ENCODE measurements at places on chromosomes 4 and X. TPM values are rescaled to one million over a fixed set of nuclear protein-coding genes. Genes with fewer than 3 reads are reported as not detected.

- H3K4me3 ChIP-seq: peak within 1 kb of the TSS; percentile 65
- DNase-seq: peak; percentile 91
- H3K4me1 ChIP-seq: no peaks in the 10 kb centered on the region
Observed at GRCh38 chrX:154762537-154763296, at the start of gene DKC1. DKC1 (plus strand) TSS chrX:154762864; CDS start chrX:154762966, 102 bp downstream.

Gene VSIG4
- 63.3 TPM for total RNA-seq

Gene DIPK2B
- 65.5 TPM for total RNA-seq

- no peak overlapping the region for H3K27ac ChIP-seq
- H3K4me1 ChIP-seq: no peaks in the 10 kb centered on the region
- no peak for DNase-seq
- no peak overlapping the region for H3K4me3 ChIP-seq
- H3K27me3 ChIP-seq: no peaks in the 10 kb centered on the region
Observed at GRCh38 chr4:120447774-120448173, 381.1 kb upstream of the MAD2L1 start.

DNA sequence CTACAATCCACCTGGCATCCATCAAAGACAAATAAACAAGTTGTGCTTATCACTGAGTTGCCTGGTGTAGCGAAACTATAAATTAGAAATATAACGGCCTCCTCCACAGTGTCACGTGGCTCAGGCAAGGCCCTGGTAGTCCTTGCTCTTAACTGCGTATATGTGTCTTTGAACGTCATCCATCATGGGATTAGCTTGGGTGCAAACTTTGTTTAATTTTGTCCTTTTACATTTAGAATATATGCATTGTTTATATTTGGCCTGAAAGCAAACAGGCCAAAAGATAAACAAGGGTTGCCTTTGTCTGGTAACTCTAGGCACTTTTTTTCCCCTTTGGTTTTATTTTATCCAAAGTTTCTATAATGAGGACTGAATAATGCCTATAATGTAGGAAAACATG, 184.9 kb downstream of the KIT start:
- peak overlapping the region; percentile 33 for H3K27ac ChIP-seq
- H3K27me3 ChIP-seq: no peaks in the 10 kb centered on the region
- H3K4me3 ChIP-seq: no peak overlapping the region
- DNase-seq: no peak

- H3K4me3 ChIP-seq: no peak overlapping the region
- no peaks in the 10 kb centered on the region for H3K27me3 ChIP-seq
- DNase-seq: no peak
- no peak overlapping the region for H3K27ac ChIP-seq
- no peaks in the 10 kb centered on the region for H3K36me3 ChIP-seq
Observed at GRCh38 chrX:11151799-11152559, 40.8 kb downstream of the HCCS start.

GRCh38 chr4:74237425-74237966, 70.8 kb upstream of the EPGN start:
- H3K36me3 ChIP-seq: no peaks in the 10 kb centered on the region
- H3K27ac ChIP-seq: no peak overlapping the region
- DNase-seq: no peak

Measured in breast epithelium (tissue), 4 donors.